ENCODE measurements at places on chromosomes 12 and 14. TPM values are rescaled to one million over a fixed set of nuclear protein-coding genes. Genes with fewer than 3 reads are reported as not detected.

- no peak for ATAC-seq
Measured at GRCh38 chr14:89205137-89205740, 211.8 kb downstream of the FOXN3 start.

DNA sequence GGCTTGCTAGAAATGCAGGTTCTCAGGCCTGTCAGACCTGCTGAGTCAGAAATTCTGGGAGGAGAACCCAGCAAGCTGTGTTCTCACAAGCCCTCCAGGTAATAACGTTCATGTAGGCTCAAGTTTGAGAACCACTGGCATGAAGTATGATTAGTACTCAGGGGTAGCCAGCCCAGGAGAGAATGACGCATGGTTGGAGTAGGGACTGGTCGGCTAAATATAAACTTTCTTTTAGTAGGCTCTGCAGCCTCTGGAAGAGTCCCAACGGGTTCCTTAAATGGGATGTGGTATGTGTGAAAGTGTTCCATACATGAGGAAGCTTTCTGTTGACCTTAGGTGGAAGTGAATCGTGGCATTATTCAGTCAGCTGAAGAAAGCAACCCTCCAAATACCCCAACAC, 209.3 kb downstream of the SLC41A2 start:
- ATAC-seq: no peak

Gene SBNO1
- 64.0 TPM for total RNA-seq

DNA sequence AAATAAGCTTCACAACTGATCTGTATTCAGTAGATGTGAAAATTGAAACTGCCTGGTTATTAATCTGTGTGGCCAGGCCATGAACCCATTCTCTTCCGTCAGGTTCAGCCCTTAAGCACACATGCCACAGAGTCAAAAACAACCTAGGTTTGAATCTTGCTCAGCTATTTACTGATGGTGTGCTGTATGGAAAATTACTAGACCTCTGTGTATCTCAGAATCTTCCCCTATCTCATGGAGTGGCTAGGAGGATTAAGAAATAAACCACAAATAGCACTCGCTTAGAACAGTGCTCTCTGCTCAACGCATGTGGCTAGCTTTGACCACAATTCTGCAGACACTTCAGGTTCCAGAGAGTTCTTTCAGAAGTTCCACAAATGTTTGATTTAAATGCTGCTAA, 240.7 kb upstream of the PLEKHG7 start:
- ATAC-seq: peak; percentile 84

GRCh38 chr14:100423317-100424010, 100.3 kb downstream of the SLC25A47 start:
- no peak for ATAC-seq

DNA sequence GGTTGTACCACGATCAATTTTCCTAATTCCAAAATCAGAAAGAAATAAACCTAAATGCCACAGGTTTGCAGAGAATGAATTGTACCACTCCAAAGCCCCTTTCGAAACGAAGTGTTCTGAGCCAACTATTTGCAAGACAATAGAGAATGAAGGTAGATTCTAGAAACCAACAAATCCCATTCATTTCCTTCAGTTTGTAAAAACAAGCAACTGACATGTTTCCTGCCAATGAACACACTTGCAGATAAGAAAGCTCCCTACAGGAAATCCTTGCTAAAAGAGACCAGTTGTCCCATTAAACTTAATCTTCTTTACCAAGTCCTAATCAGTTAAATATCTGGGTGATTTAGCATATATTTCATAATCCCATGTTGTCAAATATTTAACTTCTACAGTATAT, 198.4 kb upstream of the FOXN3 start:
- no peak for ATAC-seq

Data from activated T-helper 17 cell treated with anti-CD3 and anti-CD28 coated beads, Interleukin-2, amount 50 U/mL, for 72 hours (primary cell).